HS-27A (cell line): ENCODE measurements at places on chromosomes 16 and 17.

DNA sequence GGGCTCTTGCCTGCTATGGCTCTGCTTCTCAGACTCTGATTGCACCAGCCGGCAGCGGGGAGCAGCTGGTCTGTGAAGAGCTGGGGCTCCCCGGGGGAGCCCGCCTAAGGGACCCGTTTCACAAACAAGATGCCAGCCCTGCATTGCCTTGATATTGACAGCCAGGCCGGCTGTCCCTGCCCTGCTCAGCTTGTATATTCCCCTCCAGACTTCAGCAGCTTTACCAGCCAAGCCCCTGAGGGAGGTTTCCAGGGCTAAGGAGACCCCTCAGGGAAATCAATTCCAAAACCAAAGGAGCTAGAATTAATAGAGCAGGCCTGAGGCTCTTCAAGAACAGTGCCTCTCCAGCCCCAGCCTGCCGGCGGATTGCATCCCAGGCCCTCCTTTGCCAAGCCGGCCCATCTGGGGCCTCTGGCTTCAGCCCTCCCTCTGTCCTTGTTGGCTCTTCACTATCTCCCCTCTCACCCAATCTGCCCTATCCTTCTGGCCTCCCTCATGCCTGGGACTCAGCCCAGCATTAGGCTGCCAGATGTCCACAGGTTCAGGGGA, 5.7 kb downstream of the CALB2 start:
- no peak for DNase-seq

- DNase-seq: no peak
These were observed 16.7 kb downstream of the RFFL start for GRCh38 chr17:35046740-35047283.

GRCh38 chr16:81945665-81946064, 65.6 kb downstream of the SDR42E1 start:
- no peak for DNase-seq

GRCh38 chr16:54993106-54993895, 62.6 kb downstream of the IRX5 start:
- DNase-seq: no peak

DNA sequence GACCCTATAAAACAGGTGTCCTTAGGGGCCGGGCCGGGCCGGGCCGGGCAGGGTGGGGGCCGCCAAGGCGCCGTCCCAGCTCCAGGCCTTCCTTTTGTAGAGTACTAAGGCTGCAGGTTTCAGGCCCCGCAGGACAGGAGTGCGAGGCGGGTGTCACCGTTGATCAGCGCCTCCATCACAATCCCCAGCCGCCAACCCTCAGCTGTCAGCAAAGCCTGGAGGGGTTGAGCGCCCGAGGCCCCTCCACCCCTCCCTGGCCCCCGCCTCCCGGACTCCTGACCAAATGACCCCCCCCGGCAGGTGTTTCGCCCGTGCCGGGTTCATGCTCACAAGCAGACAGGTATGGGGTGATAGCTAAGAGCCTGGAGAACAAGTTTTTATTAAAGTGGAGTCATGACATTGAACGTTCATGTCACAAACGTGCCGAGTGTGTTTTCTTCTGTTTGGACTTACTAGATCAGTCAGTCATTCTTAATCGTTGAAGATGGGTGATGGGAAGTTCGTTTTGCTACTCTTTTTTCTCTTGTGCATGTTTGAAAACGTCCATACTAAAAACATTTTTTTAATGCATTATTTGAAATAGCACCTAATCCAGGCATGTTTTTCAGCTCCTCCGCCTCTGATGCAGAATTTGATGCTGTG, 534 bp downstream of the ARL2BP start:
- no peak for DNase-seq

GRCh38 chr17:9037736-9038135, 16.4 kb downstream of the NTN1 start:
- DNase-seq: no peak

- no peak for DNase-seq
These were observed 6.5 kb upstream of the HOXB13 start for GRCh38 chr17:48735062-48735351.

GRCh38 chr16:67456391-67457081, 24.4 kb downstream of the ATP6V0D1 start:
- no peak for DNase-seq

- no peak for DNase-seq
These were observed 30.8 kb downstream of the WSCD1 start for GRCh38 chr17:6100891-6101500.

- DNase-seq: no peak
These were observed 701.1 kb downstream of the WWOX start for GRCh38 chr16:78800523-78800922.

DNA sequence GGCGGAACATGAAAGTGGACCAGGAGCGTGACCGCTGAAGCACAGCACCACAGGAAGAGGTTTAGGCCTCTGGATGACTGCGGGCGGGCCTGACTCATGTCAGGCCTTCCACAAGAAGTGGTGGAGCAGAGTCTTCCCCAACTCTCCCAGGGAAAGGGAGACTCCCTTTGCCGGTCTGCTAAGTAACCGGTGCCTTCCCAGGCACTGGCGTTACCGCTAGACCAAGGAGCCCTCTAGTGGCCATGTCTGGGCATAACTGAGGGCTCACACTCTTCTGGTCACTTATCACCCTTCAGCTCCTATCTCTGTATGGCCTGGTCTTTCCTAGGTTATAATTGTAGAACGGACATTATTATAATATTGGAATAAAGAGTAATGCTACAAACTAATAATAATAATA, 1931.9 kb downstream of the TP53TG3F start:
- no peak for DNase-seq

DNA sequence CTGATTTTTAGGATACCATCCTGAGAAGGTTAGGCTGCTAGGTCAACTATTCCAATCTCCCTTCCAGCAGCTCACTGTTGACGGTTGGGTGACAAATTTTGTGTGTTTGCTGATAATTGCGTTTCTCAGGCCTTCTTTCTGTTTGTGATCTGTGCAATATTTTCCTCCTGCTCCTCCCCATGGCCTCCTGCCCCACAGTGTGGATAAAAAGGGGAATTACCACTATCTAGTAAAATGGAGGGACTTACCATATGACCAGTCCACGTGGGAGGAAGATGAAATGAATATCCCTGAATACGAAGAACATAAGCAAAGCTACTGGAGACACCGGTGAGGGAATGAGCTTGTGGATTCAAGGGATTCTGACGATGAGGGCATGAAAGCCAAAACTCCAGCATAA, 9.2 kb downstream of the CHD3 start:
- no peak for DNase-seq

GRCh38 chr17:33978889-33979288, 276.2 kb upstream of the CCL2 start:
- no peak for DNase-seq

DNA sequence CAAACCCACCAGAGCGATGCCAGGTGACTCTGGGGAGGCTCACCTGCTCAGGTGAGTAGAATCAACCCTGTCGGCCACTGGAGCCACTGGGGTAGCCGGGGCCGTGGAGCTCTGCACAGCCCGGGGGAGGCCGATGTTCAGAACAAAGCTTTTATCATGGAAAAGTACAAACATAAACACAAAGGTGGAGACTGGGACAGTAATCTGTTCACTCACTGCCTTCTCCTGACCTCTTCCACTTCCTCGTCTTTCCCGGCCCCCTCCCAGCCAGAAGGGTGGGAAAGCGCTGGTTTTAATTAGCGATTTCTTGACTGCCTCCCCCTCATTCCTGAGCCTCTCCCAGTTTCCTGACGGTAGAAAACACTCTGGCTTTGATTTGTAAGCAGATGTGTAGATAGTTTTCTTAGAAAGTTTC, 9.8 kb upstream of the TEX19 start:
- DNase-seq: no peak

DNA sequence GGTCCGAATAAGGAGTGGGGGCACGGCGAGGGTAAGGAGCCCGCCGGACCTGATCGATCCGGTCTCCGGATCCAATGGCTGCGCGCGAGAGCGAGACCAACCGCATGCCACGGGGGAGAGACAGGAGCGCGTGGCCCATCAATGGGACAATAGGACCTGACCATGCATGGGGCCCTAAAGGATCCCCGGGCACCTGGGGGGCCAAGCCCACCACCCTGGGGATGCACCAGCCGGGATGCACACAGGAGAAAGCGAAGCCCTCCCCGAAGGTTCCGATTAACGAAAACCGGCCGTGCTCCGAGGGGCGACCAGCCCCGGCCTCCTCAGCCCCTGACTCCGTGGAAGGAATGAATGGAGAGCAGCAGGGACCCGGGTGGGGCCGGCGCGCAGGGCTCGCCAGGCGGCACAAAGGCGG, 525 bp downstream of the JPT1 start:
- DNase-seq: no peak

DNA sequence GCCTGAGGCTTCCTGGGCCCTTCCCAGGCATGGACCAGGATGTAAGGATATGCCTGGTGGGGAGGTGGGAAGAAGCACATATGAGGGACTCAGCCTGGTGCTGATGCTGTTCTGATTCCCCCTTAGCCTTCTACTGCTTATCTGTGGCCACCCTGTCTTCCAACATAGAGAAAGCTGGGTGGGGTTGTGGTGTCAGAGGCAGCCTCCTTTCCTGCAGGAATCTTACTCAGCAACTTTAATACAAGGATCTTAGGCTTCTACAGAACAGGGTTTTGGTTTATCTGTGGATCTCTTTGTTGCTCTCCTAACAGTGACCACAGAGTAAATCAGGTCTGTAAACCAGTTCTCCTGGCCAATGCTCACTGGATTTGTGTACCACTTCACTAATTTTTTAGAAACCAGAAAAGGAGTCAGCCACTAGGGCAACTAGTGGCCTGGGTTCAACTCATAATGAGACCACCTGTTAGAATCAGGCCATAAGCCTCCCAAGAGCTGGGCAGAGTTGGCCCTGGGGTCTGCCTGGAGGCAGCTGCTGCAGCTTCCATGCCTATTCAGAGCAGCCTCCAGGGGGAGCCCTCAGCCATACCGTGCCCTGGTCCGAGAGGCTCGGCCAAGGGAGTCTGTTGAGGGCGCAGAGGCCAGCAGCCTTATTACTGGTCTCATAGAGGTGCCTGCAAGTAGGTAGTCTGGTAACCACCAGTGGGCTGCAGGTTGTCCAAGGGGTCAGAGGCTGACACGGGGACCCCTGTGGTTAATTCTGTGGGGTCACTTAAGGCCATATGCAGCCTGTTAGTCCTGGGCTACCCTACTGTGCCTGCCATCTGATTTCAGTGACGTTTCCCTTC, 7.1 kb downstream of the HAS3 start:
- DNase-seq: no peak

DNA sequence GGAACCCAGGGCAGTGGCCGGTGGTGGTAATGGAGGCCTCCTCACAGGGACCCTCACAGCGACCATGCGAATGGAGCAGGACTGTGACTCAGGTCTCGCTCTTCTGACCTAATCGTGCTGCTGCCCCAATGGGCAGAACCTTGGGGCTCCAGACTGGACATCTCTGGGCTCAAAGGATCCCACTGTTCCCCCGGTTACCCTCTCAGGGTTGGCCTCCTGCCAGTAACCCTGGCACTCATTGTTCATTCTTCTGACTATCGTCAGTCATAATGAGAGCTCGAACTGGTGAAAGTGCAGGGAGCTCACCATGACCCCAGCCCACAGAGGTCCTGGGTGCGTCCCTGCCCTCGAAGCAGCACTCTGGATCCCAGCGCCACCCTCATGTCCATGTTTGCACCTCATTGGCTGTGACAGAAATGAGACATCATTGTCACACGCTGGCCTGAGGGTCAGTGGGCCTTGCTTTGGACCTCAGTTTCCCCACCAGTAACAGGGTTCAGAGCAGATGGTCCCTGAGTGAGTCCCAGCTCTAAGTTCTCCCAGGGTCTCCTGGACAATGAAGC, 4.0 kb upstream of the NPRL3 start:
- no peak for DNase-seq

- no peak for DNase-seq
These were observed 14.2 kb downstream of the ZNF624 start for GRCh38 chr17:16639438-16639837.

DNA sequence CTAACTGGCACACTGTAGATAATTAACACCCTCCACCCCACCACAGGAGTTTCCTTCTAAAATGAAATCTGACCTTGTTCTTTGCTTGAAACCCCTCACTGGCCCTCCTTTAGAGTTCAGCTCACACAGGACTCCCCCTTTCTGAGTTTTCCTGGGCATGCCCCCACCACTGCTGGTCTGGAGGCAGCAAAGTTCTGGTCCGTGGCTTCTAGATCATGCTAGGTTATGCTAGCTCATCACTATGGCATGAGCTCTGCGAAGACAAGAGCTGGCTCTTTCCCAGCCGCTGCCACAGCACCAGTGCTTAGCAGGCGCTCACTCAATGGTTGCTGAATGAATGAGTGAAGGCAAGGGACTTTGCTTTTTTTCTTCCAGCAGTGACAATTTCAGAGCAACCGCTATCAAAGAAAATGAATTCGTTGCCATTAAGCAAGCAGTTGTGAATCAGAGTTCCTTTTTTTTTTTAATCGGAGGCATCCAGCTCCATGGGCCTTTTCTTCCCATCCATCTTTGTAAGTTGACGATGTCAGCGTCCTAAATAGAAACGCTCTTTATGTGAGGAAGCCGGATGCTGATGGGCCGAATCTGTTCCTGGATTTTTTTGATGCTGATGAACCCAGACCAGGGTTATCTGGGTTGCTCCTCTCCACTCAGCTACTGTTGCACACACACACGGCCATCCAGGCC, 80.8 kb upstream of the NOL11 start:
- no peak for DNase-seq

DNA sequence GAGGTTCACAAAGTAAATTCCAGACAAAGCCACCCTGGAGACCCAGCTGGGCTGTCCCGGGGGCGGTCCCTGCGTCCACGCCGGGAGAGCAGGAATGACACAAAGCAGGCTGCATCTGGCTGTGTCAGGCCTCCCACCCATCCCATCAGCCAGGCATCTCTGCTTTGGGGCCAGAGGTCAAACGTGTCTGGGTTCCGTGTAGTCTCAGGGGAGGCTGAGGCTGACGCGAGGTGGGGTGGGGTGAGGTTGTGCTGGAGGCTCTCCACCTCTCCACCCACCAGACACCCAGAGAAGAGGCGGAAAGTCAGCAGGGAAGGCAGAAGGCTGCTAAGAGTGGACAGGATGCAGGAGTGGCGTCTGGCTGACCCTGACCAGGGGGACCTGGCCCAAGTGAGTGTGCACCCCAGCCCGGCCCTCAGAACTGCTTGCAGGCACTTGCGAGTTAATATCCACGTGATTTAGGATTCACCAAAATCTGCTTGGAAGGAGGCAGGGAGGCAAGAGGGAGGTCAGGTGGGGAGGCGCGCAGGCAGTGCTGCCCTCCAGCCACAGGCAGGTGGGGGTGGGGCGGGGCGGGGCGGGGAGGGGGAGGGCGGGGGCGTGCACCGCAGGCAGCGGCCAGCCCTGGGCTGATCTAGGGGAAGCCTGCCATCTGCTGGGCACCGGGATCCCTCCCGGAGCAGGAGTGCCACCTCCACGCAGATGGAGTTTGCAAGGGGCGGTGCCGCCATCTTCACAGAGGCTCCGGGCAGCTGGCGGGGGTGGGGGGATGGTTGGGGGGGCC, 44.3 kb downstream of the TBC1D16 start:
- no peak for DNase-seq

DNA sequence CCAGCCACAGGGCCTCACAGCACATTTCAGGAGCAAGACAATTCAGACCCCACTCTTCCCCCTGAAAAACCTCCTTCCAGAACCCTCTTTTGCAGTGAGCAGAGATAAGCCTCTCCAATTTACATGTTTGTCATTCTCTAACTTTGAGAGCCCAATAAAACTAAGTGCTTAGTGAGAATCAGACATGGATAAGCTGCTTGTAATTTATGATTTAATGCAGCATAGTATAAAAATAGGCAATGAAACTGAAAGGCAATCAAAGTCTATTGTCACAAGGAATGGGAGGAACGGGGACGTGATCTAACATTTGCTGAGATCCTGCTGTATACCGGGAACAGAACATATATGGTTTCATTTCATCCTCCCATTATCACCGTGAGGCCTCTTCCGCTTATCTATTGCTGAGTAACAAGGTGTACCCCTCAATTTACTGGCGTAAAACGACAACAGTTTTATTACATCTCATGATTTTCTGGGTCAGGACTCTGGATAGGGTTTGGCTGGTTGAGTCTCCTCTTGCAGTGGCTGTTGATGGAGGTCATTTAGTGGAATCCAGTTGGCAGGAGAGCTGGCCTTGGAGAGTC, 597.4 kb downstream of the MAF start:
- DNase-seq: no peak
